ENCODE measurements at places on chromosomes 13 and 19.

DNA sequence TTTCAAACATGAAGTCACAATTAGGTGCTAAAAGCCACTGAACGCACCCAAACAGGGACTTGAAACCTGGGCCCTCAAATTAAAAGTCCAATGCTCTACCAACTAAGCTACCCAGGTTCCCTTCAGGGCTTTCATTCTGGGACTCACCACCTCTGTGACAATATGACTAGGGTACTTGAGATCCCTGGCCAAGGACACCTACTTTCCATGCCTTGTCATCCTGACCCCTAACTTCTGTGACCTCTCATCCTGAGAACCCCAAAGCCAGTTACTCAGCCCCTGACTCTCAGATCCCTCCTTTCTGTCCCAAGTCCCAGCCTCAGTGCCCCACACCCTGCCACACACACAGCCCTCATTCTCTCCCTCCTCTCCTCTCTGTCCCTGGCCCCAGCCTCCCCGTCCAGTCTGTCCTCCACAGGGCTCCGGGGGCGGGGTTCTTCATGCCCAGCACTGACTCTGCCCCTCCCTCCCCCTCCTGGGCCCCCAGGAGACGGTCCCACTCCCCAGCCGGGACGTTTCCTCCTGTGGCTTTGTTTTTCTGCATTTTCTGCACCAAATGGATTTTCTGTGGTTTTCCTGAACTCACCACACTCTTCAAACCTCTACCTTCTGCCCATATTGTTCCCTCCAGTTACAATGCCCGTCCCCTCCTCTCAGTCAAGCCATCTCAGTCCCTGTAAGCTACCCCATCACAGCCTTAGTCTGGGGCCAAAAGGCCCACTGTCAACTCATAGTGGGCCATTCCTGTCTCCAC lies 7.0 kb downstream of the RCN3 start:
- no peak for DNase-seq

DNA sequence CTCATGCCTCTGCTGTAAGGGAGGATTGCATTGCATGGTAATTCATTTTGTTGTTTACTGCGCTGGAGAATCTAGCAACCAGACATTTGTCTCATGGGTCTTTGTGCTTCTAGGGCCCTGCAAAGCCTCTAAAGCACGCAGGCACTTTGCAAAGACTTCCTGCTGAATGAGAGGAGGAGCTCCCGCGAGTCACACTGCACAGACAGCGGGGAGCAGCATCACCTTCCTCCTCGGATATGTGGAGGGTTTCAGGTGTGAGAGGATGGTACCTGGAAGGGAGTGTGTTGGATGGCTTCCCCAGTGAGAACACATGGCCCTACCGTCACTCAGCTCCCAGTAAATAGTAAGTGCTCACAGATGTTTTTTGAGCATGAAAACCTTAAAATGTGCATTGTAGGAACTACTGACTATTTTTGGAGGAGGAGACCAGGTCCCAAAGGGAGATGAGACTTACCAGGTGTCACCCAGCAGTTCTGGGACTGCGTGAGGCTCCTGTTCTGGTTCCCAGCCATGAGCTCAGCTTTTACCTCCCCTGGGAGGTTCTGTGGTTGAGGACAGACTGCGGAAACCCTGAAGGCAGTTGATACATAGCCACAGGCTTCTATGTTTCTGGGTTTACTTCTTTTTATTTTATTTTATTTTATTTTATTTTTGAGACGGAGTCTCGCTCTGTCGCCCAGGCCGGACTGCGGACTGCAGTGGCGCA lies 278.0 kb downstream of the FGF9 start:
- no peak for DNase-seq

GRCh38 chr13:83907196-83907989 lies 25.1 kb upstream of the SLITRK1 start:
- no peak for DNase-seq

GRCh38 chr13:39016787-39017186 lies 21.1 kb downstream of the PROSER1 start:
- no peak for DNase-seq

DNA sequence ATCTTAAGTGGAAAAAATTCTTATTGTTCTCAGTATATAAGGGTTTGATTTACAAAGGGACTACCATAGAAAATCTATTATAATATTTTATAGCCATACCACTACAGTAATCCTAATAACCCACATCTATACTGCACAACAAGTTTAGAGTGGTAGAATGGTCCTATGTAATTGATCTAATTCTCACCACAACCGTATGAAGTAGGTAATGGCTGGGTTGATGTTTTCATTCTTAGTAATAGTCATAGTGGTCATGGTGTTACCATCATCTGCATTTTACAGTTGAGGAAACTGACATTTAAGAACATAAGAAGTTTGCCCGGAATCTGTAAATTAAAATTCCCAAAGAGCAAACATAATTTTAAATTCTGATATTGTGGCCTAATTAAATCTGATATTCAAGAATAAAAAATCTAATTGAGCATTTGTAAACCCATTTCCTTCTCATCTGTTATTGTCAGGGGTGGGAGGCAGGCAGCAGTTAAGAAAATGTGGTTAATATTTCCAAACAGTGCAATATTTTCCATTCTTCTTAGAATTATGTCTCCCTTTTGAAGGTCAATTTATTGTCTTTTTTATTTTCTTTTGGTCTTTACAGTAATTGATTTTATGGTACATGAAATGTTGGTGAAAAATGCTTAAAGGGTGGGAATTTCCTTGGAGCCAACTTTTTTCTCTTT lies 65.6 kb downstream of the DHRS12 start:
- no peak for DNase-seq

- DNase-seq, result no peak
Measured at GRCh38 chr13:30331331-30331771, 24.0 kb upstream of the KATNAL1 start.

GRCh38 chr13:111916201-111916600 lies 150.7 kb upstream of the SOX1 start:
- DNase-seq, result no peak

GRCh38 chr13:79108914-79109643 lies 297.0 kb downstream of the RBM26 start:
- no peak for DNase-seq

GRCh38 chr13:83618966-83619365 lies 263.3 kb downstream of the SLITRK1 start:
- no peak for DNase-seq

DNA sequence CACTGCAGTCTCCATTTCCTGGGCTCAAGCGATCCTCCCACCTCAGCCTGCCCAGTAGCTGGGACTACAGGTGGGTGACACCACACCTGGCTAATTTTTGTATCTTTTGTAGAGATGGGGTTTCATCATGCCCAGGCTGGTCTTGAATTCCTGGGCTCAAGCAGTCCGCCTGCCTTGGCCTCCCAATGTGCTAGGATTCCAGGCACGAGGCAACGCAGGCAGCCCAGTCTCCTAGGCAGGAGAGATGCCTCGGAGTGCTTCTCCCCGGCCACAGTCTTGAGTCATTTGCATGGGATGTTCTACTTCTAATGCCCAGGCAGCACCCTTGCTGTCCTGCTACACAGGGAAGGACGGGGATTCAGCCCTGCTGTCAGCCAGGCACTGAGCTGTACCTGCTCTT lies 8.7 kb downstream of the MICOS13 start:
- DNase-seq, result no peak

- DNase-seq, result no peak
Measured at GRCh38 chr13:54367639-54368271, 1339.1 kb downstream of the OLFM4 start.

DNA sequence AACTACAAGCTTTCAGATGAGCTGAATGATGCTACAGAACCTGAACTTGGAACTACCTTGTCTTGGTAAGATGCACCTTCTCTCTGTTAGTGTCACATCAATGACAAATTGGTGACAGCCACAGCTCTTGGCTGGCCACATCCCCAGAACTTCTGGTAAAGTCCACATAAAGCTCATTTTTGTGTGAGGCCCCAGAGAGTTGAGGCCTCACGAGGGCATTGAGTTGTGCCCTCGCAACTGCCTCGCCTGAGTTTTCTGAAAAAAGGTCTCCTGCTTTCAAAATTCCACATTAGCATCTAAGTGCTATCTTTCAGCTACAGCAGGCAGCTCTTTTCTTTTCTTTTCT lies 42.6 kb downstream of the MRPL57 start:
- DNase-seq, result no peak

- DNase-seq, result no peak
Measured at GRCh38 chr13:25732111-25732865, 319.5 kb downstream of the SHISA2 start.

DNA sequence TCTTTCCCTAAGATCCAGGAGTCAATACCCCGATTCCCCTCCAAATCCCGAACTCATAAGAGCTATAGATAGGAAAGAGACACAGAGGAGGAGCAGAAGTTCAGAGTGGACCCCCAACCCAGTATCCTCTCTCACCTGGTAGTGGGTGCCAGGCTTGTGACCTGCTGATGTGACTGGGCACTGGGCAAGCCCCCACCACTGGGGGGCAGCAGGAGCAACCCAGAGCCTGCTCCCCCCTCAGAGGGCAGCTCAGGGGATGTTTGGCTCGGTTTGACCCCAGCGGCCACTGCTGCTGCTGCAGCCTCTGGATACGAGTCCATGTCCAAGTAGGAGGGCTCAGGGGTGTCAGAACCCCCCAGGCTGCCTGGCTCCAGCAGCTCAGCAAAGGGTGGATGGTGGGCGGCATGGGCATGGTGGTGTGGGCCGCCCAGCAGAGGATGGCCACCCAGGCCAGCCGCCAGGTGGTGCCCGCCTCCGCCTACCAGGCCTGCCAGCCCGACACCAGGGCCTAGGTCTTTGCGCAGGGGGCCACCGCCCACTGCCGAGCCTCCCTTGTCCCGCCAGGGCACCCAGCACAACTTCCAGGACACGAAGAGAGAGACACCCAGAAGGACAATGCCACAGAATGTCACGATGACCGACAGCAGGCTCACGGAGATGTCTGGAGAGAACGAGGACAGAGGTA lies 7.4 kb downstream of the SYT3 start:
- DNase-seq, result no peak

Measured in NK-92 treated with Interleukin-12 subunit alpha and Interleukin-12 subunit beta, amount 100 ng/mL, for 24 hours (cell line).